ENCODE measurements at places on chromosomes 2 and 18.
A peak's percentile ranks its signal among the peaks of the same experiment; 100 is the strongest.

- DNase-seq = no peak
These were observed 98.5 kb downstream of the ATP9B start for GRCh38 chr18:79167526-79168190.

GRCh38 chr2:19116918-19117317 is 241.5 kb downstream of the OSR1 start:
- no peak for DNase-seq

DNA sequence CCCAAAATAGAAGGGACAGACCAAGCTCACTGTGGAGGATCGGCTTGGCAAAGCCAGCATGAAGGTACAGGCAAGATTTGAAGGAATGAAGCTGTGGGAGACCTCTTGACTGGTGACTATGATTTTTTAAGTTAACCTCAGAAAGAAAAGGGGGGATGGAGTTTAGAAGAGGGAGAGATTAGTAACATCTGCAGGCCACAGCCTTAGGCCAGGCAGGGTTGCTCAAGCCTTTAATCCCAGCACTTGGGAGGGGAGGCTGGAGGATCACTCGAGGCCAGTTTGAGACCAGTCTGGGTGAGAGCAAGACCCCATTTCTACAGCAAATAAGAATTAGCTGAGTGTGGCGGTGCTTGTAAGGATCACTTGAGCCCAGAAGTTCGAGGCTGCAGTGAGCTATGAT is 46.6 kb downstream of the ZNF532 start:
- DNase-seq = no peak

DNA sequence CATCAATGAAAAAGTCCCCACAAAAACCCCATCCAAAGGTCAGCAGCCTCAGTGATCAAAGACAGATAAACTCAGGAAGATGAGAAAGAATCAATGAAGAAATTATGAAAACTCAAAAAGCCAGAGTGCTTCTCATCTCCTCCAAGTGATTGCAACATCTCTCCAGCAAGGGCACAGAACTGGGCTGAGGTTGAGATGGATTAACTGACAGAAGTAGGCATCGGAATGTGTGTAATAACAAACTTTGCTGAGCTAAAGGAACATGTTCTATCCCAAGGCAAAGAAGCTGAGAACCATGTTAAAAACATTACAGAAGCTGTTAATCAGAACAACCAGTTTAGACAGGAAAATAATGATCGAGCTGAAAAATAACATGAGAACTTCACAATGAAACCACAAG is 442.8 kb upstream of the SYT4 start:
- DNase-seq = no peak

DNA sequence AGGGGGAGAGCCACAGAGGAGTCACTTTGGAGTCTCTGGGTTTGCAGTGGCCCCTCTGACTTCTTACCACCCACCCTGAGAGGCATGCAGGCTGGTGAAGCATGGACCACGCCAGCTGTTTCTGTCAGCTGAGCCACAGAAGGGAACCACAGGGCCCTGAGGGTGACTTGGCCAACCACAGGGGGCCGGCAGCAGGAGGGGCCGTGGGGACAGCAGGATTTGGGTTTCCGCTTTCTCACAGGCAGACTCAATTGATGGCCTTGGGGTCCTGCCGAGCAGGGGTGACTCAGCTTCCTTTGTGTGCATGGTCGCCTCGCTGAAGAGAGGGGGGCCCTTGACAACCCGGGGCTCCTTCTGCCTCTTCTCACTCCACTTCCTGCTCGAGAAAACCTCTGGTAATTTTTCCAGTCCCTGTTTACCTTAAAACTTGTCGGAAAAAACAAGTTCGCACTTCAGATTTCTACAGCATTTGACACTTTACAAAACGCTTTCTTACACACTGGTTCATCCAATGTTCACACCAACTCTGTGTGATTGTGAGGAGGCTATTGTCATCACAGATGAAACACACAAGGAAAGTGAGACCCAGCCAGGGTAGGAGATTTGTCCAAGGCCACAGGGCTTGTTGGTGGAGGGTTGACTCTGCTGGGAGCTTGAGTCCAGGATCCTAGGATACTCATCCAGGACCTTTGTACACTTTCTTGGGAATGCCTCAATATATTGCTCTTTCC is 311.2 kb downstream of the LPIN1 start:
- DNase-seq = no peak

DNA sequence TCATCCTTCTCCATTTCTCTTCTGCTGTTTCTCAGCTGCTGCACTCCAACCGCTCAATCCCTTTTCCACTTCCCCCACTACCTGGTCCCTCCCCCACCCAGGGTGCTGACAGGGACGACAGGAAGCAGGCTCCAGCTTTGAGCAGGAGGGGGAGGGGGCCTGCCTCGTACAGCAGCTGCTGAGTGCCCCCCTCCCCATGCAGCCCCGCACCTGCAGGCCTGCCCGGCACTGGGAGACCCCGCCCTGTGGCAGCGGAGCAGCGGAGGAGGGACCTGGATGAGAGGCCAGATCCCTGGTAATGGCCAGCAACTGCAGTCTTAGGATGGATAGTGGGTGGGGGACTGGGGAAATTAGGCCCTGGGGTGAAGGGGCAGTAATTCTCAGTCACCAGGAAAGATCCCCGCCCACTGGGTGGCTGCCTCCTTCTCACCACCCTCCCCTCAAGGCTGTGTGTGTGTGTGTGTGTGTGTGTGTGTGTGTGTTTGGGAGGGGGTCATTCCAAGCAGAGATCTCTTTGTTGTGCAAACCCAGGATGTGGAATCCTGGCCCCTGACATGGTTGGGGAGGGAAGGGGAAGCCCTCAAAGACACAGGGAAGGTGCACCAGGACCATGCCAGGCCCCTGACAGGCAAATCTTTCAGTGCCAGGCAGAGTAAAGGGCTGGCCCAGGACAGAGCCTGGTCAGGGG is 6.8 kb upstream of the CRYBA2 start:
- no peak for DNase-seq

DNA sequence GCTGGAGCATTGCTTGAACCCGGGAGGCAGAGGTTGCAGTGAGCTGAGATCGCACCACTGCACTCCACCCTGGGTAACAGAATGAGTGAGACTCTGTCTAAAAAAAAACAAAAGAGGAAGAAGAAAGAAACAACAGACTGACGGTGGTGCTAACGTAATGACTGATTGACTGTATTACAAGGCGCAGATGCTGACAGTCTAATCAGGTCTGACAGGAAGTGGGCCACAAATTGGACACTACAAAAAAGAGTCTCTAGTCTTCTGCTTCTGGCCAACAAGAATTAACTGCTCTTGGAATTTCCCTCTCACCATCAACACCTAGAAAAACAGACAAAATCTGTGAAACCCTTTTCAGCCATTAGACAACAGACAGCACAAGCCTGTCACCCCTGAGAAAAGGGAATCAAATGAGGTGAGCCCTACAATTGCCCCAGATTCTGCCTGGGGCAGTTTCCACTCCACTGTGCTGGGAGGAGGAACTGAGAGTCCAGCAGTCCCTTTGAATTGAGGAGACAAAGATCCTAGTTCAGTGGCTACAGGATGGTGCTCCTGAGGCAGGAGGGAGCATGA is 43.3 kb downstream of the SNED1 start:
- no peak for DNase-seq

DNA sequence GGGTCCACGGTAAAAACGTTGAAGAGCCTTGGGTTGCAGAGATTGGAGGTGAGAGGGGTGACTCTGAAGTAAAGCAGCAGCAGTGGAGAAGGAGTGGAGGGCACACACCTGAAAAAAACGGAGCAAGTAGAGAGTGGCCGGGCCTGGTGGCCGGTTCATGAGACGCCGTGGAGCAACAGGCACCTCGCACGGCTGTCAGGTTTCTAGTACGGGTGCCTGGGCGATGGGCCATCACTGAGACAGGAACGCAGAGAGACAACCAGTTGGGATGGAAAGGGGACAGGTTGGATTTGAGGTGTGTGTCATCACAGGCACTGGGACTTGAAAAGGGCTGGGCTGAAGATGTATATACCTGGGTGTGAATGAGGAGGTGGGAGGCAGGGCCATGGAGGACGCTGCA is 104.2 kb downstream of the MTCL1 start:
- DNase-seq = no peak

DNA sequence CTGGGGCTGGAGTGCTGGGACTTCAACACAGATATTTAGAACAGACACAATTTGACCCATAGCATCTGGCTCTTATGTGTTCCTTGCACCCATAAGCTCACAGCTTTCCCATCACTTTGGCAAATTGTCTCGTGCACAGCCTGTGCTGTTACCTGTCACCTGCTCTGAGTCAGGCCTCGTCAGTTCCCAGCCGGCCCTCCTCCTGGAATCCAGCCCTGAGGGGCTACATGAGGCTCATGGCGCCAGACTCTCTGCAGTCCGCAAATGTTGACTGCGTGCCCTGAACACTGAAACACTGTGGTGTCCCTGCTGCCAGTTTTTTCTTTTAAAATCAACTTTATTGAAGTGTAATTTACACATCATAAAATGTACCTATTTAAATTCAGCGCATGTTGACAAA is 65.4 kb upstream of the BZW1 start:
- no peak for DNase-seq

- no peak for DNase-seq
These were observed 1.4 kb downstream of the OLA1 start for GRCh38 chr2:174246944-174247381.

GRCh38 chr2:96198921-96199320 is 9.7 kb downstream of the STARD7 start:
- no peak for DNase-seq

- DNase-seq = no peak
These were observed 36.7 kb upstream of the ST8SIA5 start for GRCh38 chr18:46793565-46793964.

DNA sequence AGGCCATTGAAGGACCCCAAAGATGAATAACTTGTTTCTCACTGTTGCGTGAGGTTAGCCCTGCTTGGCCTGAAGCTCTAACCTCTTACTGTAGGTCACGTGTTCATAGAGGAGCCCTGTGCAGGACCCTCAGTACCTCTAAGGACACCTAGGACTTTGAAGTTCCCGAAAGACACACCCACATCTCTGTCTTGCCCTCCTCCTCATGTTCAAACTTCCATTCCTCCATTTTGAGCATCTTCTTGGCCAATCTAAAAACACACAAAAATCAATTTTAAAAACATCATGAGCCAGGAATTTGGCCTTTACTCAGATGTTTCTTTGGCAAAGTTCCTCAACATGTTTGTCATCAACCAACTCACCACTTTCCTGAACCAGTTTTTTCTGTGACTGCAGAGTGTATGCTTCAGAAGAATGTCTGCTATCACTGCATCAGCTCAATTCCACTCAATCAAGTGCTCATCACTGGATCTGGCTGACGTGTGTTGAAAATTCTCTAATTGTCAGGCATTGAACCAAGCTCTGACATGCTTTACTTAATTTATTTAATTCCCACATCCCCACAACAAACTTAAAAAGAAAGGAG is 101.6 kb downstream of the AP1S3 start:
- no peak for DNase-seq

DNA sequence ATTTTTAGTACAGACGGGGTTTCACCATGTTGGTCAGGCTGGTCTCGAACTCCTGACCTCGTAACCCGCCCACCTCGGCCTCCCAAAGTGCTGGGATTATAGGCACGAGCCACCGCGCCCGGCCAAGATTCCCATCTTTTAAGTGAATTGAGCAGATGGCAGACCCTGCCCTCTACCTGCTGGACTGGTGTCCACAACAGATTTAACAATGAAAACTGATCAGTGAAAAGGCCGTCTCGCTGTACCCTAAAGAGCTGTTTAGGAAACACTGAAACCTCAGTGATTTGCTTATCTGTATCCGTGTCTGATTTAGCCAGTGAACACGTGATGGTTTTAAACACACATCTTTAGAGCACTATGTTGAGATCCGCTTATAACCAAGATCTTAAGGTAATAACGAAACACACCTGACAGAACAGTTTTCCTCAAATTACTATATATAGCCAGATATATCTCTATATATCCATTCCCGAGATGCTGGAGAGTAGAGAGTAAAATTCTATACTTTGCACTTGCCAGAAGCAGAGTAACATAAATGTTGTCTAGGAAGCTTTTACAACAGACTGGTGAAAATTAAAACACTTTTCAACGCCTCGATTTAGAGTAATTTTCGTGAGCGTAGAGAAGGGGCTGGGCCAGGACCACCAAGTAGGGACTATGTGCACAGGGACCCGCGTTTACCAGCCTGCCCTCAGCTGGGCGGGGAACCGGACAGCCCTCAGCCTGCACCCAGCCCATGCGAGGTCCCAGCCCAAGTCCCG is 594 bp downstream of the FAM161A start:
- DNase-seq = peak; percentile 37

DNA sequence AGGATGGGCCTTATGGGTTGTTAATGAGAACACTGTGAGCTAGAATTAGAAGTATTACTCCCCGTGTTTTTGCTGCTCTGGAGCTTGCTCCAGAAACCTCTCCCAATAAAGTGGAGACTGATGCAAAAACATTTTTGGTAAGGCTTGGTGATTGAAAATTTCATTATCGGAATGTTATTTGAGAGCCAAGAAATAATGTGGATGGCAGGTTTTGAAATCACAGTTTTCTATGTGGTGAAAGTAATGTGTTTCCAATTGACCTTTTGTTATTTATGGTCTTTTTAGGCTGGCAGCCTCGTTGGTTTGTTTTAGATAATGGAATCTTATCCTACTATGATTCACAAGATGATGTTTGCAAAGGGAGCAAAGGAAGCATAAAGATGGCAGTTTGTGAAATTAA is 5.1 kb downstream of the PLEKHA3 start:
- no peak for DNase-seq

GRCh38 chr18:59783138-59783537 is 85.9 kb upstream of the CCBE1 start:
- no peak for DNase-seq

- DNase-seq = no peak
These were observed 257.7 kb downstream of the EN1 start for GRCh38 chr2:118589721-118590120.

GRCh38 chr18:31792580-31792911 is 31.9 kb upstream of the SLC25A52 start:
- DNase-seq = no peak

DNA sequence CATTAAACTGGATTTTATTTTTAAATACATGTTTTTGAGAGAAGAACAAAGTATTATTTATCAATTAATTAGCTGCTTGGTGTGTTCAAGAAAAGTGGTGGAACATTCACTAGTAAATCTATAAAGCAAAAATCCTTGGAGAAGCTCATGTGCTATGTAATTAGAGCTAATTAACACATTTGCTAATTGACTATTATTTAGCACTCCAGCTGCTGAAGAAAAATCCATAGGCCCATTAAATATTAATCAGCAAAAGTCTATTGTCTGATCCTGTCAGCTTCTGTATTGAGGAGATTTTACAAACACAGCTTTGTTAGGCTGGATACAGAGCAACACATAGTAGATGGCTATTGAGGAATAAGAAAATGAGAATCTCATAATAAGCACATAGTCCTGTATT is 336.1 kb downstream of the RBM43 start:
- no peak for DNase-seq

DNA sequence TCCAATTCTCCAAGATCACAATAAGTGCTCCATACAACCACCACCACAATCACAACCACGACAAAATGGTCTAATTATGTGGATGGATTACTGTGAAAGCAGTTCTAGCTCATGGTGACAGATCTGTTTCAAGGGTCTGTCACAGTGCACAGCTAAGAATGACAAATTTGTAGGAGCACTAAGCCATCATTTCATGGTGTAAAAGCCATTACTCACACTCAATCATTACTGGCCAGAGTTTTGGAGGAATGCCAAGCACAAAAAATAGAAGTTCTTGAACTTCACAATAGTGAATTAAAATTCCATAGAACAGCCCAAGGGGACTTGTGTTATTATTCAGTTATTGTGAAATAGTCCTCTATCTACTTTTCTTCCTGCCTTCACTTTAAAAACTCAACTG is 2.3 kb downstream of the CPS1 start:
- no peak for DNase-seq

Measured in hematopoietic multipotent progenitor cell treated with erythropoietin and hydrocortisone succinate and interleukin-3 and kit ligand, for 15 days (in vitro differentiated cells).